Activated naive CD4-positive, alpha-beta T cell treated with anti-CD3 and anti-CD28 coated beads, Interleukin-2, amount 50 U/mL, for 72 hours (primary cell): ENCODE measurements at places on chromosomes 16 and 17.

GRCh38 chr16:4679156-4679849 lies 14.1 kb upstream of the NUDT16L1 start:
- DNase-seq, result no peak

- no peak for DNase-seq
Observed at GRCh38 chr17:46191322-46192188, 1.7 kb downstream of the KANSL1 start.

DNA sequence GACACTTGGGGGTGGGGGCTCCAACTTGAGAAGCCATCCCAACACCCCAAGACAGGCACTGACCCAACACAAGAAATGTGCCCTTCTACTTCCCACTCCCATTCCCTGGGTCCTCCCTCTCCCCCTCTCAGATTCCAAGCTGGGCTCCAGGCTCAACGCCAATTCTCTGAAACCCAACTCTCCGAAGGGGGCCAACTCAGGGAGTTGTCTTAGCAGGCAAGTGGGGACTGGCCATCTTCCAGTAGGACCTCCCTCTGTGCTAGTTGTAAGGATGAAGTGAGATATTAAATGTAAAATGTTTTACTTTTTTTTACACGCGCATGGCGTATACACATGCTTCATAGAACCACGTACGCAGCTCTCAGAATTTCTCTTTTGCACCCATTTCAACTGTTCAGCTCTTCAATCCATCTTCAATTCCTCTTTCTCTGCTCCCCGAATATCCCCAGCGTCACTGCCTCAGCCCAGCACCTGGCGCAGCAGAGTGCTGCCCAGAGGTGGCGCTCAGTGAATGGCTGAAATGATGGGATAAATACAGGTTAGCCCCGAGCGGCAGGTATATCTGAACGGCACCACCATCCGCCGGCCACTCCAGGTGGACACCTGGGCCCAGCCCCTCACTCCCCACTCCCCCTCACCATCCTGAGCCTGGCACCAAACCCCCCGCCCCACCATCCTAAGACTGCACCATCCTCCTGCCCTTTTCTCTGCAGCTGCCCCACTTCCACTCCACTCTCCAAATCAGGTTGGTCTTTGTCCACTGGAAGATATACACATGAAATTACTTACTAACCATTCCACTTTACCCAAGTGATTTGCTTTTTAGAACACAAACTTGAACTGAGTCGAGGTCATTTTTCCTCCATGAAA lies 43.9 kb upstream of the TNRC6C start:
- DNase-seq, result no peak

DNA sequence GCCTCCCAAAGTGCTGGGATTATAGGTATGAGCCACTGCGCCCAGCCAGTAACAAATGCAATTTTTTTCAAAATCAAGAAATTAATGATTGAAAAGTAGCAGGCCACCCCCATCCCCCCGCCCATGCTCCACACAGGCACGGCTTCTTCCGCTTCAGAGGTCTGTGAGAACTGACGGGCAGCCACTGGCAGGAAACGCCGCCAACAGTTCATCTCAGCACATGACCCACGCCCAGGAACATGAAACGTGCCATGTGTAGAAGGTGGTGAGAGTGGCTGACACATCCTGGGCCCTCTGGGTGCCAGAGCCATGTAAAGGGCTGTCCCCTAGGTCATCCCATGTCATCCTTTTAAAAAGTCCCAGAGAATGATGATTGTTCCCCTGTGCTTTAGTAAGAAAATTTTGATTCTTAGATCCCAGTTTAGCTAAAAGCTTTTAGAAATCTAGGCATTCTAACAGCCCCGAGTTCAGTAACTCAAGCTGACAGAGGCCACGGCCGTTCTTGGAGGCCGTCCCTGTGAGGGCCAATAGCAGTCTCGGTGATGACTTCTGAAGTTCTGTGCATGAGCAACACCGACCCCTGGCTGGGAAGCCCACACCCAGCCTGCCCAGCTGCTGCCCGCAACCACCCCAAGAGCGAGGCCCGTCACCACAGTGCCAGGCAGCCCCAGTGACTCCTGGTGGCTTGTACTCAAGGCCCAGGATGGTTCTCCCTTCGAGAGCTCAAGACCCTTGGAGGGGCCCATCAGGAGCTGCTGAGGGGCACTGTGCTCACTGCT lies 52.1 kb downstream of the KLHDC4 start:
- peak; percentile 48 for DNase-seq

GRCh38 chr17:55533608-55534007 lies 22.4 kb upstream of the SMIM36 start:
- DNase-seq, result no peak

GRCh38 chr17:69144331-69145255 lies 2.9 kb upstream of the ABCA6 start:
- no peak for DNase-seq

- DNase-seq, result no peak
Observed at GRCh38 chr17:68196394-68197090, 51.3 kb upstream of the AMZ2 start.
